ENCODE measurements at places on chromosomes 3 and 15. TPM values are rescaled to one million over a fixed set of nuclear protein-coding genes. Genes with fewer than 3 reads are reported as not detected.

CPLX3 gene
- total RNA-seq, result not detected

ISLR gene
- 110 TPM for total RNA-seq

ADAMTS7 gene
- total RNA-seq, result 9.6 TPM

ZDHHC23 gene
- total RNA-seq, result 2.4 TPM

TMEM212 gene
- not detected for total RNA-seq

ACKR4 gene
- total RNA-seq, result 6.8 TPM

KLHDC8B gene
- 27.3 TPM for total RNA-seq

YEATS2 gene
- total RNA-seq, result 41.1 TPM

MGA gene
- total RNA-seq, result 115 TPM

IGF2BP2 gene
- 42.7 TPM for total RNA-seq

SAMD7 gene
- total RNA-seq, result not detected

HYKK gene
- 7.1 TPM for total RNA-seq

NANOGP8 gene
- total RNA-seq, result 0.53 TPM

LRRC49 gene
- 35.3 TPM for total RNA-seq

CA12 gene
- 5.8 TPM for total RNA-seq

UBA7 gene
- total RNA-seq, result 39.6 TPM

LMAN1L gene
- 0.85 TPM for total RNA-seq

SV2B gene
- 4.5 TPM for total RNA-seq

HIGD2B gene
- not detected for total RNA-seq

SCAMP5 gene
- total RNA-seq, result 6.9 TPM

PDZRN3 gene
- 61.6 TPM for total RNA-seq

VIPR1 gene
- total RNA-seq, result 5.2 TPM

CTXN2 gene
- not detected for total RNA-seq

RNU5B-1 gene
- under 0.01 TPM for total RNA-seq

BSN gene
- 0.48 TPM for total RNA-seq

GPR62 gene
- not detected for total RNA-seq

FBXO40 gene
- not detected for total RNA-seq

DZIP3 gene
- total RNA-seq, result 39.2 TPM

CFAP20DC gene
- total RNA-seq, result 4.3 TPM

CPN2 gene
- not detected for total RNA-seq

NEO1 gene
- 52.4 TPM for total RNA-seq

LEKR1 gene
- total RNA-seq, result 2.7 TPM

PARP3 gene
- 6.1 TPM for total RNA-seq

GCSAM gene
- total RNA-seq, result 1.7 TPM

SLC51A gene
- not detected for total RNA-seq

PLIN1 gene
- total RNA-seq, result 3.6 TPM

HDC gene
- total RNA-seq, result 11.7 TPM

SPTBN5 gene
- 1.7 TPM for total RNA-seq

AHSG gene
- 0.26 TPM for total RNA-seq

MANF gene
- 34.7 TPM for total RNA-seq

TMIE gene
- total RNA-seq, result 0.26 TPM

UNC13C gene
- 9.9 TPM for total RNA-seq

TAGLN3 gene
- total RNA-seq, result 3.1 TPM

LRRFIP2 gene
- total RNA-seq, result 51.0 TPM

LMOD3 gene
- 3.0 TPM for total RNA-seq

GLDN gene
- 1.9 TPM for total RNA-seq

PLSCR5 gene
- not detected for total RNA-seq

SLC2A2 gene
- total RNA-seq, result not detected

GABRR3 gene
- 0.11 TPM for total RNA-seq

PLCB2 gene
- total RNA-seq, result 3.9 TPM

FGD5 gene
- total RNA-seq, result 25.7 TPM

SGO1 gene
- 6.9 TPM for total RNA-seq

ATP10A gene
- total RNA-seq, result 7.8 TPM

Data from urinary bladder (tissue), 4 donors.